ENCODE measurements at places on chromosomes 11 and 22.

- no peak for DNase-seq
These were observed 470.7 kb upstream of the B3GAT1 start for GRCh38 chr11:134882671-134883297.

GRCh38 chr11:20374741-20375300 lies 11.3 kb downstream of the HTATIP2 start:
- DNase-seq = no peak

DNA sequence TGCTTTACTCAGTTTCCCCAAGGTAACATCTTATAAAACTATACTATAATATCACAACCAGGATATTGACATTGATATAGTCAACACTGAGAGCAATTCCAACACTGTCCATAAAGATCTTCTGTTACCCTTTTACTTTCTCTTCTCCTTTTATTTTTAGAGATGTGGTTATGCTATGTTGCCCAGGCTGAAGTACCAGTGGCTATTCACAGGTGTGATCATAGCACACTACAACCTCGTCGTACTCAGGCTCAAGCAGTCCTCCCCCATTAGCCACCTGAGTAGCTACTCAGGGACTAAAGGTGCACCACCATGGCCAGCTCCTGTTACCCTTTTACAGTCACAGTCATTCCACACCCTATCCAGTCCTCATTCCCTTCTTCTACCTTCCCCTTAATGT lies 119.7 kb downstream of the CWF19L2 start:
- no peak for DNase-seq

GRCh38 chr11:126113012-126113411 lies 50.3 kb upstream of the CDON start:
- DNase-seq = no peak

Measured in right lobe of liver (tissue), 6 donors.